ENCODE measurements at places on chromosomes 12 and 14.

DNA sequence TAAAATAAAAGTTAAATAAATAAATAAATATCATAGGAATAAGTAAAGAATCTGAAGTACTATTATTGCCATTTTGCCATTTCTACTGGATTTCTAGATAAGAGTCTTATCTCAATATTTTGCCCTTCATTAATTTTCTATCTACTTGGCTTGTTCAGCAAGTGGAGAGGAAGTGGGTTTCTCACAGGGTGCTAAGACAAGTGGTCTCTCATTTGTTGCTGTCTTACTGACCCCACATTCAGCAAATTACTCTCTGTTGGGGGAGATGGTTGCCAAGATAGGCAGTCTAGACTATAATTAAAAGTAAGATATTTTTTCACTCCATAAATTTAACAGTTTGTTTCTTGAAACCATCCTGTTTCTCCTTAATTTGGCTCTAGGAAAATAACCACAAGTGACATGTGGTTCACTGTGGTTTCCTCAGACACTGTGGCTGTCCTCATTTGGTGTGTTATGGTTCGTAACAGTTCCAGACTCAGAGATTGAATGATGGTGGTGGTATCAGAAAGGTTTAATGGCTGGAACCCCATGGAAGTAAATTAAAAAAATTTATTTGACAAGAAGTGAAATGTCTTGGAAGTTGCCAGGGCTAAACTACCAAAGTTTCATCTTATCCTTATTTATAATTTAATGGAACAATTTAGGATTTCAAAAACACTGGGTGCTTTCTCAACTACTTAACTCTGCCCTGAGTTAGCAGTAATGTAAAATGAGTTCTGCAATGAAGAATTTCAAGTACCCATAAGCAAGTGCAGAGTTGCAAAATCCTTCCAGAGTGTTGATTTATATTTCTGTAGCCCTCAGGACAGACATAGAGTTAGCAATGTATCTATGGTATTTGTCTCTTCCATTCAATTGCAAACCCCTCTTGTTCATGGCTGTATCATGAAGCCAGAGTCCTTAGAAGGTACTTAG lies 214.8 kb downstream of the MSRB3 start:
- no peak for DNase-seq

GRCh38 chr12:19185262-19185929 lies 55.9 kb downstream of the PLEKHA5 start:
- DNase-seq, result no peak

- no peak for DNase-seq
These were observed 124.9 kb downstream of the PELI2 start for GRCh38 chr14:56243110-56243509.

GRCh38 chr12:120085920-120086645 lies 30.5 kb downstream of the RAB35 start:
- no peak for DNase-seq

DNA sequence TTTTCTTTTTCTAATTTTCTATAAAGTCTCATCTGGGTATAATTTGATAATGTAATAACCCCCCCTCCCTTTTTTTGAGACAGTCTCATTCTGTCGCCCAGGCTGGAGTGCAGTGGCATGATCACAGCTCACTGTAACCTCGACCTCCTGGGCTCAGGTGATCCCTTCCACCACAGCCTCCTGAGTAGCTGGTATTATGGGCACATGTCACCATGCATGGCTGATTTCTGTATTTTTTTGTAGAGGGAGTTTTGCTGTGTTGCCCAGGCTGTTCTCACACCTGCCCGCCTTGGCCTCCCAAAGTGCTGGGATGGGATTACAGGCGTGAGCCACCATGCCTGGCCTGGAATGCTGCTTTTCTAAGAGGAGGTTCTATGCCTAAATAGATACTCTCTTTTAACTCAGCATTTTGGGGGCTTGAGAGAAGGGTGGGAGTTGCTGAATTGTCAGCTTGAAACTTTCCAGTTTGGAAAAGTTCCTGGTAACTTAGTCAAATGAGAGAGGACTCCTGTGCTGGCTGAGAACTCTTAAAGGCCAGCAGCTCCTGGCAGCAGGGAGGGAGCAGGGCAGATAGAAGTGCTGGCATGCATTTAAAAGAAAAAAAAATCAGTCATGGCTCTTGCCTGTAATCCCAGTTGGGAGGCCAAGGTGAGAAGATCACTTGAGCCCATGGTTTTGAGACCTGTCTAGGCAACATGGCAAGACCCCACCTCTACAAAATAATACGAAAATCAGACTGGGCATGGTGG lies 13.0 kb downstream of the NUDT4 start:
- DNase-seq, result no peak

DNA sequence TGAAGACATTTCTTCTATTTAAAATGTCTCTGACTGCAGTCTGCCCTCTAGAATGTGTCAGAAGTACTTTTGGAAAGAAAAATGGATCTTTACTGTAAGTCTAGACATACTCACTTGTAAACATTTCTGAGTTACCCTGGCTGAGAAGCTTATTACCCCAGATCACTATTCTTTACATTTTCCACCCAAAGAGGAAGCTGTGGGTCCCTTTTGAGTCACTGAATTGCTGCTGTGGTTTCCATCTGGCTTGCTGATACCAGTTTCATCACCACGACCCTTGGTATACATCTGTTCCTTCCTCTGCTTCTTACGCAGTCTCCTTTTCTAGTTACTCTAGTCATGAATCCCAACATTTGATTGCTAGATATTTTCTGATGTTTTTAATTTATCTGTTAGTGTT lies 20.2 kb upstream of the CLEC4D start:
- peak; percentile 95 for DNase-seq

DNA sequence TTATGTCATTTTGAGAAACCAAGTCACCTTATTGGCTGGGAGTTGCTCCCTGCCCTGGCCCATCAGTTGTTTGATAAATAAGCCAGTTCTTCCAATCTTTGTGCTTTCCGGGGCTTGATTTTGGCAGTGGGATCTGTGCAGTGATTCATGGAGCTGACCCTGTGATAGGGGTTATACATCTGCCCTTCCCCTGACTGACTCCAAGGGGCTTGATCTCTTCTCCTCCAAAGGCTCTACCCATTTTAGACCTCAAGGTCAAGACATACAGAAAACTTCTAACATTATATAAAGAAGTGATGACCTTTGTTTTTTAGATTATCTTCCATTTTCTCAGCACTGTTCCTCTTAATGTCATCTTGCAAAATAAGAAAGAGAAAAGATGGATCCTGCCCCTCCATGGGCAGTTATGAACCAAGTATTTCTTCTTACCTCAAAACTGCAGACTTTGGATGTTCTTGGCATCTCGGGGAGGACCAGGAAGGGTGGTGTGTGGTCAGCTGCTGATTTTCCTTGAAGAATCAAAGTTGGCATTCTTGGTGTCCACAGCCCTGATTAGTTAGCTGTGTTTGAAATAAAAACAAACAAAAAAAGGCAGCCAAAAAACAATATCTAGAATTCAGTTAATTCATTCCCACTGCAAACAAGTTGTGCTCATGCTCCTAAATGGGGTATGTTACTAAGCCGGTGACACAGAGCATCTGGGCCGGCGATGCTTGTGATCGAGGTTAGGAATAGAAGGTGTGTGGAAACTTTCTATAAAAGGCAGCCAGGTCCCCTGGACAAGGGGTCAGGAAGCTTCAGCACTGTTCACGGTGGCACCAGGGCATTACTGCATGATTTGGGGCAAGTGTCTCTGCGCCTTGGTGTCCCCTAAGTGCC lies 120.2 kb downstream of the SAMD4A start:
- DNase-seq, result no peak

DNA sequence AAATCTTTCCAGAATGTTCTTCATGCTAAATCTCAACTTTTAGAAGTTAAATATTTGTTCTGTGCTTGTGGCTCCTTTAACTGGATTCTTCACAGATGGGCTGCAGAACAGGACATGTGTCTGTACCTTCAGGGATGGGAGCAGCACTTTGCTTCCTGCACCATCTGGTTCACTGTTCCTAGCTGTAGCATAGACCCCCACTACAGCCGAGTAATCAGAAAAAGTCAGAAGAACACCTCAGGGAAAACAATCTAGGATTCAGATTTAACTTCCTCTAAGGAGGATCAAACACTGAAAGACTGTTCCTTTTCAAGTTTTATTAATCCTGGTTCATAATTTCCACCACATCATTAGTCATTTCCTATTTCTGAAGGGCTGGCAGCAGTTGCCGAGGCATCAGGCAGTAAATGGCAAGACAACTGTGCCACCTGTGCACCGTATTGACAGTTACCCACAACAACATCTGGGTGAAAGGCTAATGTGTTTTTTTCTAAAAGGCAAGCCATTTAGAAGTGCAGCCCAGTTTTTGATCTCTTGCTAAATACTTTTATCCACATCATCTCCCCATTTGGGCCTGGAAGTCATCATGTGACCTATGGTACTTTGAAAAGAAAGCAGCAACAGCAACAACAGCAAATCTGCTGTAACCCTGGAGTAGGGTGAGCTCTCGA lies 212.8 kb upstream of the BMP4 start:
- no peak for DNase-seq

DNA sequence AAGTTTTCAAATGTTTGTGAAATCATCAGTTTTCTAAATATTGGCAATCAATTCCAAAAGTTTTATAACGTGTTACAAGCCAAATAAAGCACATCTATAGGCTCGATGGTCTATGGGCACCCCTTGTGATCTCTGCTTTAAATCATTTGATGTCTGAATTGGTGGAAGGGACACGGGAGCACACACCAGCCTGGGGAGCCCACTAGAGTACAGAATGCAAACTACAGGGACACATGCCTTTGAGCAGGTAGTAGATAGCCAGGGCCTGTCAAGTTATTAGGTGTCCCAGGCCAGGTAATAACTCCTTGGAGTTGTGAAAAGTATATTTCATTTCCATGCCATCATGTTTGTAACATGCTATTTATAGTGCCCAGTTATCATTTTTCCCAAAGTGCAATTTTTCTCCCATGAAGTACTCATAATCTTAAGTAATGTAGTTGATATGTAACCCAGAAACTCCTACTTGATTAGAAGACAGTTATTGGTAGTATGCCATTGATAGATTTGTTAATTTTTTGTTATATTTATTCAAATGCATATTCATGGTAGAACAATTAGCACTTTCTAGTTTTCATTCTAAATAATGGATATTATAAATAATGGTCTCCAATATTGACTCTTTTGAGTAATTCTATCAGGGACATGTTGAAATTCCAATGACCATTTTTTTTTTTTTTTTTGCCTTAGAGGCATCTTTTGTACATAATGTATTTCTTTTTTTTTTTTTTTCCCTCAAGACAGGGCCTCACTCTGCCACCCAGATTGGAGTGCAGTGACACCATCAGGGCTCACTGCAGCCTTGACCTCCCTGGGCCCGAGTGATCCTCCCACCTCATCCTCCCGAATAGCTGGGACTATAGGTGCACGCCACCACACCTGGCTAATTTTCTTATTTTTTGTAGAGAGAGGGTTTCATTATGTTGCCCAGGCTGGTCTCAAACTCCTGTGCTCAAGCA lies 96.9 kb upstream of the FGD4 start:
- DNase-seq, result peak; percentile 17

Data from suppressor macrophage treated with lipopolysaccharide for 4 hours (primary cell).